ENCODE measurements at places on chromosomes 12 and 14.

- DNase-seq, result no peak
Observed at GRCh38 chr14:90512329-90512991, 115.6 kb downstream of the CALM1 start.

- peak; percentile 75 for DNase-seq
Observed at GRCh38 chr12:90390947-90391346, 564.0 kb downstream of the CCER1 start.

- DNase-seq, result no peak
Observed at GRCh38 chr14:101230161-101230850, 326.8 kb upstream of the RTL1 start.

DNA sequence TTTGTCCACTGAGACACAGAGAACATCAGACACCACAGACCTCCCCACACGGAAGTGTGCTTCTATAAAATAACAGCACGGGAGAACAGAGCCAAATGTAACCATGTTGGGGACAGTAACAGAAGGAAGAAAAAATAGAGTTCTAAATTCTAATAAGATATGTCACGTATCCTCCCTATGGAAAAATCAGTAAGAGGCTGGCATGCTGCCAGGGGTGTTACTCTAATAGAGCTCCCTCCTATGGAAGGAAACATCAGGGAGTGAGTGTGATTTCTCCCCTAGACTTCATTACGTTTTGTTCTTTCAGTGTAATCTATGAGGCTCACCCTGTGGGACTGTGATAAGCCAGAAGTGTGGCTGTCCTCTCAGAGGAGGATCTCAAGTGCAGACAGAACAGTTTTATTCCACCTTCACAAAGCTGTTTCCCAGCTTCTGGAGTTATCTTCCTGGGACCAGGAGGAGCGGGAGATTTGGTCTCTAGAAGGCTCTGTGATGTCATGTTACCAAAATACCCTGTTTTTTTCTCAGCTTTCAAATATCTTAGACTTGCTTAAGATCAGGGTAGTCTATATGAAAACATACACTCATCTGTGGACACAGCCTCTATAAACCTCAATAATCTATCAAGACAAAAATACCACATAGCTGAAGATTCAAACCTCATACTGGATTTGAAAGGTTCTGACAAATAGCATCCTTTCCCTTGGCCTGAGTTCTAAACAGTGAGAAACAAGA lies 69.3 kb downstream of the ZFC3H1 start:
- DNase-seq, result no peak

DNA sequence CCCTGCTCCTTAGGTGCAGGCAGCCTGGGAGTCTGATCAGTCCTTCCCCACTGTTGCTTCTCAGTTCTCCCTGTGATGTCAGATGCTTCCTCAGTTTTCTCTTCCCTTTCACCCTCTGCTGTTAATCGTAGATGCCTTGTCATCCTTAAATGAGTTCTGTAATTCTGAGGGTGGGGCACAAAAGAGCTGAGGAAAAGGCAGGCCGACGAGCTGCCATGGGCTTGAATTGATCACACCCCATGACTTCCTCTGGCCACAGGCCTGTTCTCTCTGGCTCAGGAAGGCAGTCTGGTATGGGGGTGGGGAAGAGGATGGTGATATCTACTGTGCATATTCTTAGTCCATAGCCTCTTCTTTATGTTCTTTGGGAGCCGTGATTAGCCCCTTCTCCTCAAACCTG lies 5.2 kb upstream of the AP1G2 start:
- DNase-seq, result no peak

DNA sequence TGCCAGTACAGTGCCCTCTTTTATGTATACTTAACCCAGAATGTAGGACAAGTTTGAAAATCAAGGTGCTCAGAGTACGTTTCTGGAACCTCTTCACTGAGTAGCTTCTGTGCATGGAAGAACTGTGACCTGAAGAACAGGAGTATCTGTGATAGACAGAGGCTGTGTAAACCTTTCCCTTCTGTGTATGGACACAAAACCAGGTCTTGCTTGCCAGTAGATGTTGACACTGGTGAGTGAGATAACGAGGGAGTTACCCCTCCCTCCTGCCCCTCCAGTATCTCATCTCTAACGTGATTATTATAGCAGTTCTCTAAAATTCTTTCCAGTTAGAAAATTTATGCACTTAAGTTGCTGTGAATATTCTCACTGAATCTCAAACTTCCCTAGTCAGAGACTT lies 170.8 kb downstream of the RPL10L start:
- no peak for DNase-seq

GRCh38 chr14:54537651-54538050 lies 27.9 kb downstream of the CGRRF1 start:
- no peak for DNase-seq

DNA sequence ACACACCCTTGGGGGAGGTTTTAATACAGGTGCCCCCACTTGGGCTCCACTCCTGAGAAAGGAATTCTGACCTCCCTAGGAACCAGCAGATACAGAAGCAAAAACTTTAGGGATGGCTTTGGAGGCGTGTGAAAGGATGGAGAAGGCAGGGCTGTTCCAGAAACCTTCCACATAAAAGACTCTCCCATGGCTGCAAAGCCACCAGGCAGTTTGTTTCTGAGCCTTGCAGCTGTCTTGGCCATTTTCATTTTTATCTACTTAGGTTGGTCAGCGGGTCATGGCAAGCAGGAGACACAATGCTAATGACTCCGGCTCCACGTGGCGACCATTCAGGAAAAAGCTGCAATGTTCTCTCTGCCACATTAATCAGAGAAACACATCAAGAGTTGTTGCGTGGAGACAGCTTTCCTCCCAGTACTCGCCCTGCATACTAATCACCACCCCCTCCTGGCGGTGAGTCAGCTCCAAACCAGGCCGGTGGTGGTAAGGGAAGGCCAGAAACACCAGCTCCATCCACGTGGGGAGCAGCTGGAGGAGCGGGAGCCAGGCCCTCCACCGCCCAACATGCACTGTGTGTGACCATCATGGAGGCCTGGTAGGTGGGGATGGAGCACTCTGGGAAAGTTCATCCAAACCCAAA lies 30.9 kb upstream of the IRF2BPL start:
- DNase-seq, result no peak

DNA sequence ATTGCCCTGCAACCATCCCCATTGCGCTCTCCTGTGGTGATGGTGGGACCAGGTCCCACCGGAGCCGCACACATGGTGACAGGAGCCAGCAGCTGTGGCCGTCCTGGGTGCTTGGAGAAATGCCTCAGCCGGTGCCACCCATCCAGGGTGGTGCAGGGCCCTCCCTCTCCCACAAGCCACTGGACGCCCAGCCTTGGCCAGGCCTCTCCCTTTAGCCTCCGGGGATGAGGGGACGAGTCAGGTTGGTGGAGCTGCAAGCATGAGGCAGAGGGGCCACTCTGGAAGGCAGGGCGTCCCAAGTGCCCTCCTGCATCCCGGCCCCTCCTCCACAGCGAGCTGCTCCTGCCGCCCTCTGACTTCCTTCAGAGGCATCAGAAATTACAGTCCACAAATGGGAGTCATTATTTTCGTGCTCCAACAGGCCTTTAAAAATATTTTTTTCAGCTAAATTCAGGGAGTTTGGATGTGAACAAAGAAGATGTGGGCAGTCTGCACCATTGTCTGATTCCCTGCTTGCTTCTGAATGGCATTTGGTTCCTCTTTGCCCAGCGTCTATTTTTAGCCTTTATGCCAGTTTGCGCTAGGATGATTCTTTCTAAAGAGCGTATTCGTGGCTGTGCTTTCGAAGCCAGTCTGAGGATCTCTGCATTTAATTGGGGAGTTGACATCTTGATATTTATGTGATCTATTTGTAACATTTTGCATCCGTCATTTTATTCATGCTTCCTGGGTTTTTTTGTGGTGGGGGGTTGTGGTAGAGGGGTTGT lies 189.4 kb downstream of the ADGRD1 start:
- no peak for DNase-seq

GRCh38 chr12:126506426-126507182 lies 1441.4 kb downstream of the AACS start:
- no peak for DNase-seq

GRCh38 chr12:30753233-30753632 lies 1.5 kb downstream of the CAPRIN2 start:
- peak; percentile 5 for DNase-seq

DNA sequence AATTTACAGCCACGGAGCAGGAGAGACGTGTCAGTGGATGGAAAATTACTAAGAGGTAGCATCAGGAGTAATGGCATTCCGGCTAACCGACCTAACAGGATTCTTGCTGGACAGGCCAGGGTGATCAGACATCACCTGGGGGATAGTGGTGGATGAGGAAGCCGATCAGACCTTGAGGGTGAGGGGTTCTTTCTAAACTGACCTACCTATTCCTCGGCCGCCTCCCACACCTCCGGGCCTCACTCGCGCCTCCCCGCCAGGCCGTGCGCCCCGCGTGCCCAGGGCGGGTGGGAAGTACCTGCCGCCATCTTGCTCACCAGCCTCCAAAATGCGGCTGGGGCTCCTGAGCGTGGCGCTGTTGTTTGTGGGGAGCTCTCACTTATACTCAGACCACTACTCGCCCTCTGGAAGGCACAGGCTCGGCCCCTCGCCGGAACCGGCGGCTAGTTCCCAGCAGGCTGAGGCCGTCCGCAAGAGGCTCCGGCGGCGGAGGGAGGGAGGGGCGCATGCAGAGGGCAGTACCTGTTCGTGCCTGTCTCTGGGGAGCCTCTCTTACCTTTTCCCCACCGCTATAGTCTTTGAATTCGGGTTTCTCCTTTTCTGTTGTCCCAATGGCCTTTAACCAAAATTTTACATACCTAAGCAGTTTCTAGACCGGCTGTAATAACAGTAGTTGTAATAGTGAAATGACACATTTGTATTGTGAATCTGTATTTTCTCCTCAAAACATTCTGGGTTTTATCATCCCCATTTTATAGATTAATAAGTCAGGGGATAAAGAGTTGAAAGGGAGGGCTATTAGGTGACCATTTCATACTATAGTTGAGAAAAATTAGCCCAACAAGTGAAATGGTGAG lies at the start of gene TMPRSS12:
TSS of gene TMPRSS12 (plus strand) at position 290 of the 857 bp plus-strand sequence. CDS start at position 329, 39 bp downstream.
- no peak for DNase-seq

DNA sequence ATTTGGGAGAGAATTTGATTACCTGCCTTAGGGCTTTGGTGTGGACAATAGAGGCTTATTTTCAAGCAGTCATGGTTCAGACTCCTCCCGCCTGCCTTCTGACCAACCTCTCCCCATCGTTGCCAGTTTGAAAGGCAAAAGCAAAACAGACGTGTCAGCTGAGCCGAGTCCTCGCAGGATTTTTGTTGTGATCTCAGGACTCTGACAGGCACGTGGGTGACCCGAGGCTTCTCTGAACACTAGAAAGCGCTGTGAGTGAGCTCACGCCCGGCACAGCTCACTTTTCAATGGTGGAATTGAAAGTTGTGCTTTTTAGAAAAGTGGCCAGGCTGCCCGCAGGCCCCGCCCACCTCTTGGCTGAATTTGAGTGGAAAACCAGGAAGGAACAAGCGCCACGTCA lies 130.1 kb downstream of the GLT1D1 start:
- no peak for DNase-seq

DNA sequence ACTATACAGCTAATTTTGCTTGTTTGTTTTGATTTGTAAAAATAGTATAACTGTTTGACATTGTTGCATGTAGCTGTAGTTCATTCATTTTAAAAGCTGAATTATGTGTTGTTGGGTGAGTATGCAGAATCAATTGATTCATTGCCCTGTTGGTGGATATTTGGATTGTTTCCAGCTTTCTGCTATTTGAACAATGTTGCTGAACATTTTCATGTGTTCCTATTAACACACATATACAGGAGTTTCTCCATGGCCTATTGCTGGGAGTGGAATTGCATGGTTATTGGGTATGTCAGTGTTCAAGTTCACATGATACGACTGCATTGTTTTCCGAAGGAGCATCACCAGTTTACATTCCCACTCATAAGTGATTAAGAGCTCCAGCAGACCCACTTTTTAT lies 75.3 kb downstream of the SRGAP1 start:
- no peak for DNase-seq

- no peak for DNase-seq
Observed at GRCh38 chr14:28012629-28013415, 753.8 kb upstream of the FOXG1 start.

GRCh38 chr12:69204191-69204590 lies 35.2 kb upstream of the CPSF6 start:
- no peak for DNase-seq

DNA sequence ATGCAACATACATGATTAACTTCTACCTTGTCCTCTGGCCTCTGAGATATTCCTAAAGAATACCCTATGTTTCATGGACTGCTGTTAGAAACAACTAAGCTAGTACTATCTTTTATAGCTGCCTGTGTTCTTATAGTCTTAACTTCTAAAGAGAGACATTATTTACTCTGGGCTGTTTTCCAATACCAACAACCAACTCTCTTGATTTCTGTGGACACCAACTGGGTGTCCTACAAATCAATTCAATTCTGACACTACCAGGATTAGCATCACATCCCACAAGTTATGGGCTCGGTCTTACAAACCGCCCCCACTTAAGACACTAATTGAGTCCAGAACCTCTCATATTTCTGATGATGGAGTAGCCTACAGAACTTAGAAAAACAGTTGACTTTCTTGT lies 8.3 kb downstream of the XPOT start:
- no peak for DNase-seq

GRCh38 chr12:32134101-32134888 lies 27.6 kb downstream of the BICD1 start:
- DNase-seq, result no peak

GRCh38 chr12:51265024-51265423 lies 5.2 kb downstream of the SMAGP start:
- no peak for DNase-seq

GRCh38 chr12:43062201-43062895 lies 472.8 kb upstream of the PRICKLE1 start:
- DNase-seq, result no peak

GRCh38 chr12:110312581-110313360 lies 31.7 kb downstream of the ATP2A2 start:
- DNase-seq, result no peak

GRCh38 chr12:124452576-124453331 lies 114.7 kb downstream of the NCOR2 start:
- no peak for DNase-seq

GRCh38 chr12:132413931-132414588 lies 75.9 kb upstream of the FBRSL1 start:
- DNase-seq, result no peak

GRCh38 chr14:64768401-64769095 lies 64.3 kb downstream of the PLEKHG3 start:
- no peak for DNase-seq

GRCh38 chr12:110176745-110177144 lies 52.6 kb downstream of the IFT81 start:
- no peak for DNase-seq

Measured in AML-193 (cell line).